Hippocampal formation (tissue), 2 donors: ENCODE measurements at places on chromosomes 12 and 14.
A peak's percentile ranks its signal among the peaks of the same experiment; 100 is the strongest.

- DNase-seq, result no peak
Observed at GRCh38 chr12:52203079-52203921, 11.5 kb upstream of the KRT80 start.

- DNase-seq, result no peak
Observed at GRCh38 chr12:6358881-6359280, 16.5 kb downstream of the SCNN1A start.

GRCh38 chr12:94602024-94602423 lies 48.3 kb downstream of the TMCC3 start:
- DNase-seq, result no peak

- DNase-seq, result peak; percentile 2
Observed at GRCh38 chr12:89756585-89757398, 48.2 kb upstream of the ATP2B1 start.

DNA sequence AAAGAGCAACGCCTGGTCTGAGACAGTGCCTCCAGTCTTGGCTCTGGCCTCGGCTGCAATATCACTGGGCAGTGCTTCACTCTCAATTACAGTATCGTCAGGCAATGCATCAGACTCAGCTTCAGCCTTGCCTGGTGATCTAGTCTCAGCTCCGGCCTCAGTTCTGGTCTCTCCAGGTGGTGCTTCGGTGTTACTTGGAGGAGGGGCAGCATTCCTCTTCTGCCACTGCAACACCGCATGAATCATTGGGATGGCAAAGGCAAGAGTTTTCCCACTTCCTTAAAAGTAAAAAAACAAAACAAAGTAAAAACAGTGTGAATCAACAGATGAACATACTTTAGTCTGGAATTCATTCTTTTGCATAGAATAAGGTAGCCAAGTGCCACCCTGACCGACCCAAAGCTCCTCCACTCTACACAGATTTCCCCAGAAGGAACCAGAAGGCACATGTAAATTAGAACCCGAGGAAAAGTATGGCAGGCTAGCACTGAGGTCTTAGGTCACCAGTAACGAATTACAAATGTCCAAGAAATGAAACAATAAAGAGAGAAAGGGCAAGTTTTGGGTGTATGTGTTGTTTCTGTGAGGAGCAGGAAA lies 18.6 kb downstream of the DDX24 start:
- no peak for DNase-seq

- no peak for DNase-seq
Observed at GRCh38 chr12:114752217-114752616, 68.2 kb upstream of the TBX3 start.

DNA sequence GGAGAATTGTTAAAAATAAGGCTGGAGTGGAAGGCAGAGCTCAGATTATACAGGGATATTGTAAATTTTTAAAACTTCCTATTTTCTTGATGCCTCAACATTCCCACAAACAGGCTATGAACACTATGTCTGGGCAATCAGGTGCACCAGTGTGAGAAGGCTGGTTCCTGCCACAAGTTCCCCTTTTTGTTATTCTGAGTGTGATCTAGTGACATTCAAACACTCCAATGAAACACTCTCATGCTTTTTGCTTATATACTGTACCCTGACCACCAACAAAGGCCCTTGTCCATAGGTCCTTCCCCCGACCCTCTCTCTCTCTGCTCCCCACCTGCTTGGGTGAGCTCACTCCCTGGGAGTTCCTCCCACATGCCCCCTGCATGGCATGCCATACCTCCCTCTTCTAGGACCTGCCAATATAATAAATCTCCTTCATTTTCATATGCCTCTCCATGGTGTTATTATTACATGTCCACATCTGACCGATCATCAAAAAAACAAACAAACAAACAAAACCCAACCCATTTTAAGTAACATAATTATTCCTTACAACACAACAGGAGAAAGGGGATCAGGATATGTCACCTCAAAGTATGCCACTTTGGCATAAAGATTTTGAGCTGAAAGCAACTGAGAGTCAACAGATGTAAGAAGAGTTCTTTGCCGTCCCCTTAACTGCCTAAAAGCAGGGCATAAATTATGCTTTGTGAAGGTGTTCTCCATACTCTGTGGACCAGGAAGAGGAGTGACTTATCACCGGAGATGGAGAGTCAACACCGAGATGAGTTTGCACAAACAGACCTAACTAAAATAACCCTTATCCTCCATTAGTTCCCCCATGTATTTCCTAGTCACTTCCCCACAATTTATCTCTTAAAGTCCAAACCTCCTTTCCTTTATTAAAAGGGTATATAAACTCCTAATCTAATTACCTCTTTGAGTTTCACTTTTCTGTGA lies 42.5 kb upstream of the CATSPERB start:
- no peak for DNase-seq

GRCh38 chr12:86931714-86932113 lies 675.5 kb upstream of the MGAT4C start:
- no peak for DNase-seq

GRCh38 chr12:124849382-124849781 lies 14.3 kb downstream of the SCARB1 start:
- DNase-seq, result no peak

DNA sequence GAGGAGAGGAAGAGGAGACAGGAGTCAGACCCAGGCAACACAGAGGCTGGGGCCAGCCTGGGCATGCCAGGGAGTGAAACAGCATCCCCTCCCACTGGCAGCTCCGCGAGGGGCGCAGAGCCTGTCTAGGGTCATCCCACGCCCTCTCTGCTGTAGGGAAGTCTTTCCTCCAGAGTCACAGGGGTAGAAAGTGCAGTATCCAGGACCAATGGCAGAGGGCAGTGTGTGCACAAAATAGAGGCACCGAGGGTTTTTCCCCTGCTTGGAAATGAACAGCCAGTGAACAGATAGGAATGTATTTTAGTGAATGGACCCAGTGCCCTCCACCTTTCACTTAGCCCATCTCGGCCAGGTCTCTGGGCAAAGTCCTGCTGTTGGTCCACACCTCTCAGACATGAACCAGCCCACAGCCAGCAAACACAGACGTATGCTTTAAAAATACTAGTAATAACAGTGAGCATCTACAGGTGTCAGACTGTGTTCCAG lies 9.4 kb upstream of the KRT74 start:
- DNase-seq, result peak; percentile 25

DNA sequence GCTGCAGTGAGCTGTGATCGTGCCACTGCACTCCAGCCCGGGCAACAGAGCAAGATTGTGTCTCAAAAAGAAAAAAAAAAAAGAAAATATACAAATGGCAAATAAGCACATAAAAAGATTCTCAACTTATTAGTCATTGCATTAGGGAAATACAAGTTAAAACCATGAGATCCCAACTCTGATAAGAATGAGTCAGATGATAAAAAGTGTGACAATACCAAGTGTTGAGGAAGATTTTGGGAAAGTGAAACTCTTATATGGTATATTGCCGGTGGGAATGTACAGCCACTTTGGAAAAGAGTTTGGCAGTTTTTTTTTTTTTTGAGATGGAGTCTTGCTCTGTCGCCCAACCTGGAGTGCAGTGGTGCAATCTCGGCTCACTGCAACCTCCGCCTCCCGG lies 7.6 kb upstream of the PRPF40B start:
- DNase-seq, result no peak

DNA sequence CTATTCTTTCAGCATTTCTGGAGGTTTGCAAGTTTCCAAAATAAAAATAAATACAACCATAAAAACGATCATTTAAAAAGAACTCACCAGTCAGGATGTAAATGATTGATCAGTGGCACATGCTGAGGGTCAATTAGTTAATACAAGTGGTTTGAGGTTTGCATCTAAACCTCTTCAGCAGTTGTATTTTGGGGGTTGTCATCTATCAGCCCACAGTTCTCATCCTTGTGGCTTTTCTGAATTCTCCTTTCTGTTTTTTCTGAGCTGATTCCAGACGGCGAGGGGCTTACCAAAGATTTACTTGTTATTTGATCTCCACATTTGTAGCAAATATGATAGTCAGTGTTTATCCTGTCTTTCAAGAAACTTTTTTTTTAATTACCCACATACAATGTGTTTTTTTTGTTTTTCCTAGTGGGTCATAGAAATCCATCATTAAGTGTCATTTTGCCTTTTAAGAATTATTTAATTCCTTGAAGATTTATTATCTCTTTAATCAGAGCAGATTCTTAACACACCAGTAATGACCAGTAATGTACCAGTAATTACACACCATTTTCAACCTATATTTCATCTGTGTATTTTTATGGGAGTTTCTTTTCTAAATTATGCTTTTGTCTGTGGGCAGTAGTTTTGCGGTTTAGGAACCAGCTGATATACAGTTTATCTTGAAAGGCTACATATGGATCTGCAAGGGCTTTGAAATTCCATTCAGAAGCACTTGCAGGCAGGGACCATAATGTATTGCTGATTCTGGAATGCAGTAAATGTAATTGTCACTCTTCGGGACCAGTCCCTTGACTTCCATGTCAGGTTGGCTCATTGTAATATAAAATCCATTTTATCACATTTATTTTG lies 56.3 kb upstream of the DAAM1 start:
- no peak for DNase-seq

- DNase-seq, result no peak
Observed at GRCh38 chr12:2561367-2561766, 233.4 kb upstream of the FKBP4 start.

- DNase-seq, result peak; percentile 15
Observed at GRCh38 chr12:9992296-9992695, 6.6 kb downstream of the CLEC1B start.

- no peak for DNase-seq
Observed at GRCh38 chr12:99984271-99985128, at the start of gene ANKS1B. Gene ANKS1B (minus strand): TSS chr12:99984936. CDS start chr12:99984237, 699 bp downstream.

- no peak for DNase-seq
Observed at GRCh38 chr14:98514016-98514415, 758.0 kb downstream of the BCL11B start.

DNA sequence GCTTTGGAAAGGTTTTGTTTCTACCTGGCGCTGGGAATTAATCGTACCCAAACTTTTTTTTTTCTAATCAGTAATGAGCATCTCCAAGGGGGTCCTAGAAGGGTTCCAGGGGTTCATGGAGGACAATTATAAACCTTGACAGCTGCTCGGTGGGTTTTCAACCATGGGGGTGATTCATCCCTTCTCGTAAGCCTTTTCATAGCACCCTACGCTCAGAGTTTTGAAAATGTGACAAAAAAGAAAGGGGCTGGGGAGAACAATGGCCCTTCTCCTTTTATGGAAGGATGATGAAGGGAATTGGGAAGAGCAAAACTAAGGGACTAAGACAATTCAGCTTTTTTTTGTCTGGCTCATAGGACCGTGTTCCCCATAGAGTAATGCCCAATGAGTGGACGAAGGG lies 196.7 kb downstream of the ZFP36L1 start:
- DNase-seq, result no peak

GRCh38 chr14:32509632-32510187 lies 180.6 kb downstream of the AKAP6 start:
- peak; percentile 82 for DNase-seq

DNA sequence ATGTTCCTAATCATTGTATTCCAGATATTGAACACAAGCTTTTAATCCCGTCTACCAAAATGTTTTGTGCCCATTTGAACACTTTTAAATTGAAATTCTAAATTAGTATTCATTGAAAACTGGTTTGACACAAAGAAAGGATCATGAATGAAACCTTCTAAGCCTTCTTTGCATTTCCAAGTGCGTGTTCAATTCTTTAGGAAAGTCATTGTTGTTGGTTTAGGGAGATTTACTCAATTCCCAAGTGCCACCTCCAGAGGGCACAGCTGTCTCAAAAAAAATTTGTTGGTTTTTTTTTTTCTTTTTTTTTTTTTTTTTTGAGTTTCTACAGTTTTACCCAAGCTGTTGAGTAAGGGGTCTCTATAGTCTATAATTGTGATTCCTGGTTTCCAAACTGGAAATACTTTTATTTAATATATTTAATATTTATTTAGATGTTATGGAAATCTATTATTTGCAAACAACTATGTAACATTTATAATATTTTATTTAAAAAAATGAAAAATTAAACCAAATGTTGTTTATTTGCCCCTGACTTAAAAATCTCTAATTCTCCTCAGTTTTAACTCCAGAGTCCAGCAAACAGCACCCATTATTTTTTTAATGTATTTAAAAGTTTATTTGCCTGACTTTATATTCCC lies 79.9 kb downstream of the NEDD1 start:
- peak; percentile 56 for DNase-seq

GRCh38 chr12:19709889-19710288 lies 270.6 kb downstream of the AEBP2 start:
- DNase-seq, result no peak

DNA sequence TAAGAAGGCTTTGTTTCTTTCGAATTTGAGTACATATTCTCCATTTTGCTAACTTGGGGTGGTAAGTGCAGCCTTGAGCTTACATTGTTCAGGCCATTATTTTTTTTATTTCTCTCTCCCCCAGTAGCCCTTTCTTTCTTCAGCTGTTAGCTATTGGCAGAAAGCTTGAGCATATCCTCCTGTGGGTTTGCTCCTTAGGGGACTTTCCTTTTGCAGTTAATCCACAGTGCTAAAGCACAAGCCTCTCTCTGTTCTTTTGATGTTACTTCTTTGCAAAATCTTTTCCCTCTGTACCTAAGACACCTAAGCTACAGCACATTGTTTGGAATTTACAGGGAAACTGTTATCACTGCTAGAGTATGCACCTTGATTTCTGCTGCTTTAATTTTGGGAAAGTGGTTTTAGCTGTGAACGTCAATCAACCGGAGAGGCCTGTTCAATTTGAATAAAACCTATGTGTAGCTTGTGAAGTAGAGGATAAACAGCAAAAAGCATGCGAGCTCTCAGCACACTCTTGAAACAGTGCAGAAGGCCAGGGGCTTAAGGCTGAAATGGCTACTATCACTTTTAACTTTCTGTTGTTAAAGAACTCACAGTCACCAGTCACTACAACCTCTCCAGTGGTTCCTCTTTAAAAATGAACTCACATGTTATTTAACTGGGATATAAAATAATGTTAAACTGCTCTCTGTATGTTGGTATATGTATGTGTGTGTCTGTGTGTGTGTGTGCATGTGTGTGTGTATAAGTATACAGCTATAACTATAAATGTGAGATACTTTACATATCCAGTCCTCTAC lies 139.2 kb downstream of the PDZRN4 start:
- DNase-seq, result no peak

GRCh38 chr12:18421867-18422266 lies 160.5 kb downstream of the PIK3C2G start:
- no peak for DNase-seq

DNA sequence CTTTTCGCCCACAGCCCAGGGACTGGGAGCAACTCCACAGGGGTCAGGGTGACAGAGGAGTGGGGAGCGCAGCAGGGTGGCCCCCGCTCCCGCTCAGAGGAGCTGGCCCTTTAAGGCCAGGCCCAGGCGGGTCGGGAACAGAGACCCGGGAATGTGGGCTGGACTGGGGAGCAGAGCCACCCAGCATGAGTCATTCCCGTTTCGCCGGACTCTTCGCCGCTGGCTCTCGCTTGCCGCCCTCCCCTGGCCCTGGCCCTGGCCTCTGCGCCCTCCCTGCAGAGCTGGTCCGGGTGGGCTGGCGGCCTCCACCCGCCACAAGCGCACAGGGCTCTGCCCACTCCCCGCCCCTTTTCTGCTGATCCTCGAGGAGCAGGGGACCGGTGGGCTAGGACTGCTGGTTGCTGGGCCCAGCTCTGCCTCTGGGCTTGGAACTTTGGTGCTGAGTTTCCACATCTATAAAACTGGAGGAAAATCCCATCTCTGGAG lies 92.8 kb downstream of the NINJ2 start:
- peak; percentile 22 for DNase-seq
